Epithelial cell of alveolus of lung (primary cell): ENCODE measurements at places on chromosomes 7 and 10. TPM values are rescaled to one million over a fixed set of nuclear protein-coding genes. Genes with fewer than 3 reads are reported as not detected.

C7orf33 gene
- total RNA-seq = not detected in 2 replicates

TBXAS1 gene
- total RNA-seq = 5.3 and 6.1 TPM in 2 replicates

MACC1 gene
- total RNA-seq = 0.24 and 1.2 TPM in 2 replicates

CDNF gene
- total RNA-seq = 0.78 and 3.8 TPM in 2 replicates

IL6 gene
- total RNA-seq = 0.40 and 28.8 TPM in 2 replicates

TEX36 gene
- not detected in 2 replicates for total RNA-seq
